ENCODE measurements at places on chromosomes 1 and 21.
A peak's percentile ranks its signal among the peaks of the same experiment; 100 is the strongest.

DNA sequence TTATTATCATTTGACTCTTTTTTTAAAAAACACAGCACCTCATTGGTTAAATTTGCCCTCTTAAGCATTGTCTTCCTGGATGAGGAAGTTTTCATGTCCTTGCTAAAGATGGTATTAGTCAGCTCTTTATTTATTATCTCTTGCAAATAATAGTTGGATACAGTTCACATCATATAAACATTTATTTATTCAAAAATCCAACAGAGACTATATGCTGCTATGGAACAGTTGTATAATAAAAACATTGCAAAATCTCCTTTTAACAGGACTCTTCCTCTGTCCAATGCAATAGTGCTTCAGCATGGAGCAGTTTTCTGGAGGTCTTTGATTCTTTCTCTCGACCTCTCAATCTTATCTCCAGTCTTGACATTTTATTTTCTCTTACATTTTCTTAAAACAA lies 49.5 kb upstream of the VCAM1 start:
- no peak for DNase-seq

DNA sequence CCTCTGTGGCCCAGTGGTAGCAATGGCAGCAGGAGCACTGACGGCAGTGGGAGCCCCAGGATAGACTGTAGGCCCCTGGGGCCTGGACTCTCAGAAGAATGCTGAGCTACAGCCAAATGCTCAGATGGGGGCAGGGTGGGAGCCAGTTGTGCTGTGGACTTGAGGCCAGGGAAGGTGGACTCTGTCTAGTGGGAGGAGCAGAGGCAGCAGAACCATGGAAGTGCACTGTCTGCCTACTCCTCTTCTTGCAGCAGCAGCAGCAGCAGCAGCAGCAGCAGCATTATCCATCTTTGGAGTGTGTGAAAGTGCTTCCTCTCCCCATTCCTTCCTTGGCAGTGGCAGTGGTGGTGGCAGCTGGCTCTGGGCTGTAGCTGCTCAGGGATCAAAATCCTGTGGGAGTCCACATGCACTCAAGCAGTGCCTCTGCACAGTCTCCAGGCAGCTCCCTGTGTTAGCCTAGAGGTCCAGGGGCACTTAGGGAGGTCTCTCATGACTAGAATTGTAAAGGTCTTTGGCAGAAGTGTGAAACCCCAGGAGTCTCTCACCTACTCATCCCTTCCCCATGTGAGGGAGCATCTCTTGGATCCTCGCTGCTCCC lies 917.9 kb upstream of the B3GALT2 start:
- no peak for DNase-seq

DNA sequence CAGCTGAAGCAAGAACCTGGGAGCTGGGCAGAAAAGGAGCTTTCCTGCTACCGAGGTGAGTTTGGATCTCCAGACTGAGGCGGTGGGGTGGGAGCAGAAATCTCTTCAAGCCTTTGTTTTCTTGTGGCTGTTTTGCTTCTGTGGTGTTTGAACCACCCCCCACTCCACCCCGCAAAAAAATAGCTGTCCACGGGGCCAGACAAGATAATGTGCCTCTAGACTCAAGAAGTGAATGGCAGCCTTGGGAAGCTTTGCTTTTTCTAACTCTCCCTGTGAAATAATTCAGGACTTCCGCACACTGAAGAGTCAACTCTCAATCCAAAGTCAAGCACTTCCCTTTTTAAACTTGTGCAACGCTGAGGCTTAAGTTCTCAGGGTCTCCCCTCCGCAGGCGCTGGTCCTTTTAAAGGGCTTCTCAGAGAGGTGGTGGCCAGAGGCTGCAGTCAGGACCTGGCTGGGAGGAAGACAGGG lies 159.6 kb upstream of the COA6 start:
- no peak for DNase-seq

GRCh38 chr1:10873189-10873588 lies 76.7 kb upstream of the CASZ1 start:
- no peak for DNase-seq

- no peak for DNase-seq
These were observed 1044.0 kb upstream of the ADGRL4 start for GRCh38 chr1:80050523-80050922.

DNA sequence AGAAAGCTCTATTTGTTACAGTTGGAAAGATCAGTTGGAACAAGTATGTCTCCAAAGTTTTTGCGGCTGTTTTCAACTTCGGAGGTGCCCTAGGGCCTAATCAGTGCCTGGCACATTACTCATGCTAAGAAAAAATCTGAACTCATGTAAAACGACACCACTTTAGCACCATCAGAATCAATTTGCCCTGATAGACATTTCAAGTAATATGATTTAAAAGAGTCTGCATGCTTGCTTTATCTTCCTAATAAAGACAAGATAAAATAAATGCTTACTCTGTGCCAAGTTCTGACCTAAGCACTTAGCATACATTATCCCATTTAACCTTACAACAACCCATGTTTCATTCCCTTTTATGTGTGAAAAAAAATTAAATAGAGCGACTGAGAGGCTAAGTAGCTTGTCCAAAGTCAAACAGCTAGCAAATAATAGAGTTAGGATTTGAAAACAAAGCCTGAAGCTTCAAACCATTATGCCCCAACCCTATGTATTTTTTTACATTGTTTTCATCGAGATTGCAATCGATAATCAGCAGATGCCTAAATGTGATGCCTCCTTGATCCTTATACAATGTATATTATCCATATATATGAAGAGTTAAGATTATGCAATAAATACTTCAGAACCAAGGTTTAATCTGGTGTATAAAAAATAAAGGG lies 91.3 kb downstream of the DENND1B start:
- no peak for DNase-seq

- no peak for DNase-seq
These were observed 52.4 kb upstream of the USP1 start for GRCh38 chr1:62384276-62385005.

GRCh38 chr1:45244660-45245059 lies 38.3 kb upstream of the ZSWIM5 start:
- no peak for DNase-seq

- no peak for DNase-seq
These were observed 18.1 kb upstream of the SLC19A1 start for GRCh38 chr21:45560106-45561021.

DNA sequence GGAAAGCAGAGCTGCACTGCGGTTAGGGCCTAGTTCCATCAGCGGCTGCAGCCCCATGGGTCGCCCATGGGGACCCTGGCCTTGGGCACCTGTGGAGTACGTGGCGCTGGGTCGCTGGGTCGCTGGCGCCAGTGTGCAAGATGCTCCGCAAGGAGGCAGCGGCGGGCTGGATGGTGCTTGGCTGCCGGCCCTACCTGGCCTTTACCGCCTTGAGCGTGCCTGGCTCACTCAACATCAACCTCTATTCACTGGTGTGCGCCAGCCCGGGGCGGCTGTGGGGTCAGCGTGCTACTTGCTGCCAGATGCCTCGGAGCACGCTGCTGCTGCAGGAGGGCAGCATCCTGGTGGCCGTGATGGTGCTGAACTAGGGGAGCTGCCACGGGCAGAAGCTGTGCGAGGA lies 85.1 kb upstream of the RHOU start:
- DNase-seq: no peak

GRCh38 chr1:30084909-30085571 lies 638.3 kb downstream of the MATN1 start:
- DNase-seq: no peak

DNA sequence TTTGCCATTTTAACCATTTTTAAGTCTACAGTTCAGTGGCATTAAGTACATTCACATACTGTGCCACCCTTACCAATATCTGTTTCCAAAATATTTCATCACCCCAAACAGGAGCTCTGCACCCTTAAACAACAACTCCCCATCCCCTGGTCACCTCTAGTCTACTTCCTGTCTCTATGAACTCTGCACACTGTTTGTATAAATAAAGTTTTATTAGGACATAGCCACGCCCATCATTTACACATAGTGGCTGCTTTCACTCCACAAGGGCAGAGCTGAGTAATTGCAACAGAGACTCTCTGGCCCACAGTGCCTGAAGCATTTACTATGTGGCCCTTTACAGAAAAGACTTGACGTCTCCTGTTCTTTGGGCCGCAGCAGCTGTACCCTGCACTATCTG lies 30.1 kb downstream of the KCNAB2 start:
- no peak for DNase-seq

- DNase-seq: no peak
These were observed 48.7 kb upstream of the DNAH14 start for GRCh38 chr1:224880593-224881307.

DNA sequence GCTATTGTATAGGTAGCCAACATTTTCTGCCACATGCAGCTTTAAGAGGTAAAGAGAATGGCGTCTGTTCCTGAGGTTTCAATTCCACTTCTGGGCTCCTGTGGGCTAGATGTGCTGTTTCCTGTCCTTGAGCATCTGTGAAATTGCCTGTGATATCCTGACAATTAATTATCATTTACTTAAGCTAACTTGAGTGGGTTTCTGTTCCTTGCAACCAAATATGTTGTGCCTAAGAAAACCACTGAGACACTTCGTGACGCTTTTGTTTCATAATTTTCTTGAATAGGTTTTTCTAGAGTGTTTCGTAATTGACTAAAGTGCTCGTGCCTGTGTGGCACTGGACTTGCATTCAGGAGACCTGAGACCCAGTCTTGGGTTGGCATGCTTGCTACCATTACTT lies 127.3 kb upstream of the POU3F1 start:
- no peak for DNase-seq

GRCh38 chr1:189921613-189922012 lies 556.1 kb downstream of the BRINP3 start:
- DNase-seq: no peak

GRCh38 chr21:43825936-43826622 lies 36.7 kb downstream of the RRP1 start:
- no peak for DNase-seq

DNA sequence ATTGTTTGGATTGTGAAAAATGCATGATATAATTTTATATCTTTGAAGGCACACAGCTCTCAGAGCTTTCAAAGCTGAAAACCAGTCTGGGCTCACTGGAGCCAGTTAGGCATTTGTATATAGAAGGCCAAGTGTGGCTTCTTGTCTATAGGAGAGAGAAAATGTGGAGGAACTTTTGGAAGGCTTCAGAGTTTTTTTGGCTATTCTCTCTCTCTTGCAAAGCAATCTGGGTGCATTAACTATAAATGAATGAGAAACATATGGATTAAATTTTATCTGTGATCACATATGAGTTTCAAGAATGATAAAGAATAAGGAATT lies 216.7 kb upstream of the HOOK1 start:
- DNase-seq: no peak

- DNase-seq: no peak
These were observed 153.6 kb downstream of the HIVEP3 start for GRCh38 chr1:41765152-41765551.

DNA sequence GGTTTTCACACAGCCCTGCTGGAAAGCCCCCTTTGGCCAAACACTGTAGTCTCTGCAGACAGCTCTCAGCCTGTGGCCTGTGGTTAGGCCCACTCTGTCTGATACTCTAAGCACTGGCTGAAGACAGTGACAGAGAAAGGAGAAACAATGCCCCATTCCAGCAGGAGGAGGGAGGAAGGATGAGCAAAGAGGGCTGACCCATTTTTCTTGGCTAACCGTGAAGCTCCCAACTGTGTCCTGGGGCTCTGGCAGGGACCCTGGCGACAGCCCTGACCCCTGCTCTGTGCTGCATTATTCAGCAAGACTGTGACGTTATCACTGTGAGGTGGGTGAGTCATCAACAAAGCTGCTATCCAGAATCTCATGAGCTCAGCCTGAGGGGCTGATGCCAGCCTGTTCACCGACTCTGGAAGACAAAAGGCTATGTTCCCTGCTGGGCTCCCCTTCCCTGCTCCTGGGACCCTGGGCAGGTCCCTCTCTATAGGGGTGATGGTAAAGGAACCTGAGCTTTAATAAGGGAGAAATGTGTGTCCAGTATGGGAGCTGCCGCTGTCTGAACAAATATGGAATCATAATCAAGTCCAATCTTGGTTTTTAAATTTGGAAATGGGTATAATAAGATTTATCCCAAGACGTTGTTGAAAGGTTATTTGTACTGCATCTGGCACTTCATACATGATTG lies 107.0 kb downstream of the RHOU start:
- peak; percentile 58 for DNase-seq

DNA sequence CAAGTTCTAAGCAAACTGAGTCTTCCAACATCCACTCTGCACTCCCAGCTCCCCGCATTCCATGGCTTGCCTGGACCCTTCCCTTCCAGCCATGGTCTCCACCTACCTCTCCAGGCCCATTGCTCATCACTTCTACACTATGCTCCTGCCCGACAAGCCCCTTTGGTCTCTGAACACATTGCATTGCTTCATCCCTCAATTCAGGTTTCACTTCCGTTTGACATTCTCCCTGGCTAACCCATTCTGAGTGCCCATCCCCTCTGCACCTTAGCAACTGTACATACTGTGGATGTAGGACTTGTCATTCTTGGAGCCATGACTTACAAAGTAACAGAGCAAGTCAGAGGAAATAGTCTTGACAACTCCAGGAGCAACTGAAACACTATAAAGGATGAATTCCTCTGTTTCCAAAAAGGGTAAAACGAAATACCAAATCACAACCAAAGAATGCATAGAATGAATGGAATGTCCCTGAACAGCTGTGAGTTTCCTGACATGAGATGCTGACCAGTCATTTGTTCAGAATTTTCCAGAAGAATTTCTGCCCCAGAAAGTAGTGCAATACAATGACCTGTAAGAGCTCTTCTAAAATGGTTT lies 66.7 kb downstream of the KCNJ6 start:
- DNase-seq: no peak

DNA sequence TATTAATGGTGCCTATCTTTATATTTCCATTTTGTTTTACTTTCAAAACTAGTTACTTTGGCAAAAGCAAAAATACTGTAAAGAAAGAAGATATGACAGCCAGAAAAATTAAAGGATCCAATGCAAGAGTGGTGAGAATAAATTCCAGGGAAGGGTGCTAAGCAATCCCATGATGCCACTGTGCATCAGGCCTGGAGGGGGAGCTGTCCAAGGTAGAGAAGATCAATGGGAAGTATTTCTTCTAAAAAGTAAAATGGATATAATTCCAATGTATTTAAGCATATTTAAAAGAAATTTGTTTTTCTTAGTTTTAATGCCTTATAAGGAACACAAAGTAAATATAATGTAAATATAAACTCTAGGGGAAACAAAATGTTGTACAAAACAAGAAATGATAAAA lies 1382.2 kb upstream of the B3GALT2 start:
- peak; percentile 9 for DNase-seq

DNA sequence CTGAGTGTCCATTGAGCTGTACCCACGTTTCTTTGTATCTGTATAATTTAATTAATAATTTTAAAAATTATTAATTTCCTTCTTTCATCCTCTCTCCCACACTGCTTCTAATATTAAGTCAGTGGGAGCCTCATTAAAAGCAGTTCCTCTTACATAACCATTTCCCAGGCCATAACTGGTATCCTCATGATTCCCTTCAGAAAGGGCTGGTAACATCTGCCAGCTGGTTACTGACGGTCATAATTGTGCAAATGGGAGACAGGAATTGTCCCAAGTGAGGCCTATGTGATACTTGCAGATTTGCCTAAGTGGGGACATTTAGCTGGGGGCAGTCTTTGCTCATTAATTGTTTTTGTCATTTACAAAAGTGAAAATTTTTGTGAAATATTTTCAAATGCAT lies 69.0 kb upstream of the SPAG17 start:
- DNase-seq: no peak

Data from NCI-H460 (cell line).